CD4-positive, alpha-beta T cell treated with Interleukin-4 for 4 hours (primary cell): ENCODE measurements at places on chromosomes 2 and 18.

DNA sequence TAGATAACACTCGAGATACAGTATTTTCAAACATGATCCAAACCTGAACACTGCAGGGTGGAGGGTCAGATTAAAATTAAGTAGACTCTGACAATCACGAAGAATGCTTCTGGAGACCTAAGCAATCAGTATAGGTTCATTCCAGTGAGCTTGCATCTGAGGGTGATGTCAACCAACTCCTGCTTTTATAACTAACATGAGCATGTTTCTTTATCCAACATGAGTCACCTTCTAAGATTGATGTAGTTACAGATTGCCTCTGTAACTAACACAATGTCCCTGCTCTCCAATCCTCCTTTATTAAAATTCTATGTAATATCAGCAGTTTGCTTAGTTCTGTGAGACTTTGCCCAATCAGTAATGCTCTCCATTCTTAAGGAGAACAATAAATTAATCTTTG, 225.7 kb downstream of the ARL6IP6 start:
- no peak for DNase-seq

DNA sequence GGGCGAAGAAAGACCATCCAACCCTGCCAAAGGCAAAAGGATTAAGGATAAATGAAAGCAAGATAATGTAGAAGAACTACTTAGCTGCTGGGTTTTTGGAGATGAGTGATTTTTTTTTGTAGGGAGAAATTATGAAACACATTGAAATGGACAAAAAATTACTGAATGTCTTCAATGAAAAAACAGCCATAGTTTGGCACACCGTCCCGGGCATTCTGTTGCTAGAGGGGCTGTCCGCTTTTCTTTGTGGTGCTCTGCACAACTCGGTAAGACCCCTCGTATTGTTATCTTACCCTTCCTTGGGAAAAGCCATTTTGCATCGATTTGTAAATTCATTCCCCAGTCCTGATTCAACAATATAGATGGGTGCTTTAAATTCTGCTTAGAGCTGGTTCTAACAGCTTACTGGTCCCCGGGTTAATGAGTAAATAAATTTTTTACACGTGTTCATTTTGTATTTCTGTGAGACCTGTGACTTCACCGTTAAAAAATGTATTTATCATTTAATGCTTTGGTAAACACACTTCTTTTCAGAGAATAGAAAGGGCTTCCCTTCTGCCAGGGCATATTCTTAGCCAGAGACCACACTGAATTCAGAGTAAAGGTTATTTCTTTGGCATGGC, 912 bp upstream of the LAPTM4A start:
- no peak for DNase-seq

- DNase-seq, result no peak
Measured at GRCh38 chr2:11955884-11956291, 209.5 kb downstream of the LPIN1 start.

- no peak for DNase-seq
Measured at GRCh38 chr2:192230889-192231453, 36.2 kb upstream of the TMEFF2 start.

- no peak for DNase-seq
Measured at GRCh38 chr2:27070653-27071276, 689 bp downstream of the OST4 start.

- DNase-seq, result no peak
Measured at GRCh38 chr2:128949360-128949759, 630.7 kb upstream of the HS6ST1 start.

DNA sequence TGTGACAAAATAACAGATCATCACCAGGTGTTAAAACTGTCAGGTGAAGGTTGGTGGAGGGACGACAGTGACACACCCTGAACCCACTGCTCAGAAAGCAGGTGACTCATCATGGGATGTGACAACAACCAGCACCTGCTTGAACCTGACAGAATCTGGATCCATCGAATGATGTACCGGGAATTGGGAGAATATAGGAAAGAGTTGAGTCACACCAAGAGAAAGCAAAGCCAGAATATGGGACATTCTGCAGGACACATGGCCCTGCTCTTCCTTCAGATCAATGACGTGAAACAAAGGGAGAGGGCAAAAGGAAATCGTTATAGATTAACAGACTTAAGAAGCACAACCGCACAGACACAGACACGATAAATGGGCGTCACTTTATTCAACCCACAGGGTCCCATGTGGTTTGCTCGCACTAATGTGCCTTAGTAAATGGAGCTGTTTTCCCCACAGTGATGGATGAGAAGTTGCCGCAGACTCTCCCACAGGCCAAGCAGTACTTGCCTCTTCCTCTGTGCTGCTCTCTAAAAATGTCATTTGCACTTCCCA, 100.1 kb downstream of the CRACDL start:
- peak; percentile 89 for DNase-seq

- DNase-seq, result no peak
Measured at GRCh38 chr2:96940980-96941775, 45.2 kb downstream of the FAM178B start.
